Breast epithelium (tissue), 4 donors: ENCODE measurements at places on chromosomes 1 and 21.

GRCh38 chr1:108901106-108901505 is 24.3 kb downstream of the GPSM2 start:
- H3K27me3 ChIP-seq: no peaks in the 10 kb centered on the region
- H3K27ac ChIP-seq: no peak overlapping the region
- H3K4me3 ChIP-seq: no peak overlapping the region
- no peaks in the 10 kb centered on the region for H3K36me3 ChIP-seq

DNA sequence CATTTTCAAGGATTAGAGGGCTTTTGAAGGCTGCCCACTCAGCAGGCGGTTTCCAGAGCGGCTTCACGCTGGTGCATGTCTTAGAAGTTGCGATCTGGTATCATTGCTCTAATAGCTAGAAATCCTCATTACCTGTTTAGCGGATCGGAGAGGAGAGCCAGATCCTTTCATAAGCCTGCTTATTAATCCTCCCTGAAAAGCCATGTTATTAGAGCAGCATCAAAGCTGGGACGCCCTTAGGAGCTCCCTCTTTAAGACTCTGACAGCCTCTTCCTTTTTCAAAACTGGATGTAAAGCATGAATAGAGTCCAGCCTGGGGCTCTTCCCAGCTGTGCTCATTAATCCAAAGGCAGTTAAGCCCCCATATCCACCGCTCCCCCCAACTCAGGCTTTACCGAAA is 13.9 kb upstream of the CTSE start:
- no peaks in the 10 kb centered on the region for H3K4me1 ChIP-seq
- no peaks in the 10 kb centered on the region for H3K27me3 ChIP-seq
- no peak overlapping the region for H3K4me3 ChIP-seq
- DNase-seq: no peak
- no peaks in the 10 kb centered on the region for H3K36me3 ChIP-seq

DNA sequence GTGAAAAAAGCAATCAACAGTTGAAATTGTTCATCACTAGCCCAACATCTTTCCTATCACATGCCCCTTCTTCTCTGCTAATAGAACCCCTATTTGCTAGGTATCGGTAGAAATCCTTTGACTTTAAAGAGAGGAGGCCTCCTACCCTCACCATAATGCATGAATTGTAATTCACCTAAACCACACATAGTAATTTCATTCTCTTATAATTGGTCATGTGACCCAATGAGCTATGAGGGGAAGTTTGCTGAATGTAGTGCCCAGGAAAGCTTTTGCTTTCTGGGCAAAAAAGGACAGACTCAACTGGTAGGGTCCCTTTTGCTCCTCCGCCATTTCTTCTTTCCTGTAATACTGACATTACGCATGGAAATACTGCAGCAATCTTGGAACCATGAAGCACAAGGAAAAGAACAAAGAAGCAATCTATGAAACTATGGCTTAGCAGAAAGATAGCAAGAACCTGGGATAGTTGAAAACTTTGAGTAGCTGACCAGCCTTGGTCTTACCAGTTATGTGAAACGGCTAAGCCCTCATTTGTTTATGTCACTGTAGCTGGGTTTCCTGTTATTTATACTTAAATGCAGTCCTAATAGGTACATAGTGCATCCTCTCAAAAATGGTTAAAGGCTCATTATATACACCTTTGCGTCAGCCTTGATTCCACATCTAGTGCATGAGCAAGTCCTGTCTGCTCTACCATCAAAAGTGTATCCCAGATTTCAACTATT is 10.2 kb upstream of the CHI3L2 start:
- no peaks in the 10 kb centered on the region for H3K27me3 ChIP-seq
- no peak overlapping the region for H3K27ac ChIP-seq
- H3K4me1 ChIP-seq: no peaks in the 10 kb centered on the region
- no peak for DNase-seq

DNA sequence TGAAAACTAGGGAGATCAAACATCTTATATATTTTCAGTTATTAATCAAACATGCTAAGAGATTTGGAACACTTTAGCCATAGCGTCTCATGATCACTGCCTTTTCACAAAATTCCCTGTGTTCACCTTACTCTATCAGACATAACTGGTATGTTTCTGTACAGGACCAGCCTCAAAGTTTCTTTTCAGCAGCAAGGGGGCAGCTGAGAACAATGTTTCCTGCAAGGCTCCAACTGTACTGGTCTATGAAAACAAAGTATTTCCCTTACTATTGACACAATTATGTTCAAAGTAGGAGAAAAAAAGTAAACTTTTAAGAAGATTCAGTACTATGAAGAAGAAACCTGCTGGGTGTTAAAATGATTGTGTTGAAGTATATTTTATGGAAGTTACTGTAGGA is 98.5 kb downstream of the ATF6 start:
- no peaks in the 10 kb centered on the region for H3K27me3 ChIP-seq
- no peak overlapping the region for H3K27ac ChIP-seq
- no peak for DNase-seq
- H3K4me1 ChIP-seq: no peaks in the 10 kb centered on the region
- H3K4me3 ChIP-seq: no peak overlapping the region

- DNase-seq: no peak
- no peaks in the 10 kb centered on the region for H3K4me1 ChIP-seq
- H3K27me3 ChIP-seq: no peaks in the 10 kb centered on the region
- no peak overlapping the region for H3K27ac ChIP-seq
- H3K4me3 ChIP-seq: no peak overlapping the region
Measured at GRCh38 chr1:228185641-228185965, 20.0 kb downstream of the IBA57 start.

- DNase-seq: no peak
- H3K4me1 ChIP-seq: no peaks in the 10 kb centered on the region
- no peak overlapping the region for H3K4me3 ChIP-seq
- no peak overlapping the region for H3K27ac ChIP-seq
- no peaks in the 10 kb centered on the region for H3K36me3 ChIP-seq
Measured at GRCh38 chr1:29280409-29281131, 44.2 kb downstream of the PTPRU start.

GRCh38 chr1:247212012-247212411 is 40.2 kb upstream of the ZNF124 start:
- H3K4me3 ChIP-seq: no peak overlapping the region
- no peak overlapping the region for H3K27ac ChIP-seq
- H3K27me3 ChIP-seq: no peaks in the 10 kb centered on the region

DNA sequence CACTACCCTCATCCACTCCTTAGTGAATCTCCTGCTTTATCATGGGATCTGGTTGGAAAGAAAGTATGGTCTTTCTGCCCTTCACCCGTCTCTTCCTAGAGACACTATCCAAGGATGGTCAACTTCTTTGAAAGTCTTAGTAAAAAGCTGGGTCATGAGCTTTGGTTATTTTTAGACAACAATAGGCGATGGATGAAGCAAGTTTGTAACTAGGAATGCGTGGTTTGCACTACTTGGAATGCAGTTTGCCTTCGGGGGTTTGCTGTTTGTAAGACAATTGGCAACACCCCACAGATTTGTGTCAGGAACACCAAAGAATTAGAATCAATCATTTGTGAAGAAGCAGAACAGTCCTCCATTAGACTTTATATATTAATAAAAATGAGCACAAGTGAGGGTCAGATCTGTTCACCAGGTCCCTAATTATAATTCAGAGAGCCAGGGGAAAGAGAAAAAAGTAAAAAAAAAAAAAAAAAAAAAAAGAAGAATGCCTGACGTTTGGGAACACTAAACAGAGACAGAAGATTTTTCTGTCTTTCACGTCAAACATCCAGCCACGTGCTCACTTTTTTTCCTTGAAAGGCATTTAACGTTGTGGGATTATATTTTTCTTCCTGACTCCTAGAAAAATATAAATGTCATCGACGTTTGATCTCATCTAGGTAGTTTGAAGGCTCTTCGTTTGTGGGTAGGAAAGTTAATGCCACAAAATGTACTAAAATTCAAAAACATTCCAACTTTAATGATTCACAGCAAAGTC is 60.7 kb upstream of the BTG3 start:
- DNase-seq: no peak
- no peaks in the 10 kb centered on the region for H3K27me3 ChIP-seq
- H3K4me3 ChIP-seq: no peak overlapping the region
- H3K36me3 ChIP-seq: no peaks in the 10 kb centered on the region

DNA sequence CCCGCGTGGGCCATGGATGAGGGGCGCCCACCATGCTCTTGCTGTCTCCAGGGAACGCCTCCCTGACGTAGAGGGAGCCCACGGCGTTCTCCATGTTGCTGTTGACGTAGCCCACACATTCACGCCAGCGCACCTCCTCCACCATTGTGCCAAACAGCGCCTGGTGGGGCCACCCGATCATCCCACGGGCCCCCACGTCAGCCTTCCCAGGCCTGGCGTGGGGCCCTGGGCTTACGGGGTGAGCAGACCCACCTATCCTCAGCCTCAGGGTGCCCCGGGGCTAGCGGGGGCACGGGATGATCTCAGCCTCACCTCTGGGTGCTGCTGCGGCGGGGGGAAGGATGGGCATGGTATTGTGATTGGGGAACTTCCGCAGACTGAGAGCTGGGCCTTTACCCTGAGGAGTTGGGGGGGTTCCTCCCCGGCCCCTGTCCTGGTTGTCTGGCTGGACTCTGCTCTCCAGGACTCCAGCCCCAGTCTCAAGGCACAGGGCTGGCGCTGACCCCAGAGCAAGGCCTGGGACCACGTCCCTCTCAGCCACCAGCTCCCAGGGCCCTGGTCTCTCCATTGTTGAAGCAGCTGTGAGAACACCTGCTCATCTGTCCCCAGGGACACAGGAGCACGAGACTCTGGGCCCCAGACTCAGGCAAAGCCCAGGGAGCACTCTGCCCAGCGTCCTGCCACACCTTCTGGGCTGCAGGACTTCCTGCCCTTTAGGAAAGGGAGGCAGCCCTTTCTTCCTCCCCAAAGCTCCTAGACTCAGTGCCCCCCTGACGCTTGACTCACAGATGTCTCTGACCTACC is 10.2 kb downstream of the PRXL2B start:
- no peak overlapping the region for H3K27ac ChIP-seq
- no peaks in the 10 kb centered on the region for H3K4me1 ChIP-seq
- DNase-seq: no peak
- no peaks in the 10 kb centered on the region for H3K36me3 ChIP-seq
- no peaks in the 10 kb centered on the region for H3K27me3 ChIP-seq

GRCh38 chr1:32012709-32013385 is 821 bp upstream of the KHDRBS1 start:
- no peaks in the 10 kb centered on the region for H3K36me3 ChIP-seq
- no peak for DNase-seq
- no peaks in the 10 kb centered on the region for H3K27me3 ChIP-seq

GRCh38 chr1:113758631-113759332 is 504 bp downstream of the PHTF1 start:
- H3K4me3 ChIP-seq: peak overlapping the region; percentile 92
- no peaks in the 10 kb centered on the region for H3K36me3 ChIP-seq
- H3K27me3 ChIP-seq: no peaks in the 10 kb centered on the region
- no peak for DNase-seq
- peak overlapping the region; percentile 91 for H3K27ac ChIP-seq

DNA sequence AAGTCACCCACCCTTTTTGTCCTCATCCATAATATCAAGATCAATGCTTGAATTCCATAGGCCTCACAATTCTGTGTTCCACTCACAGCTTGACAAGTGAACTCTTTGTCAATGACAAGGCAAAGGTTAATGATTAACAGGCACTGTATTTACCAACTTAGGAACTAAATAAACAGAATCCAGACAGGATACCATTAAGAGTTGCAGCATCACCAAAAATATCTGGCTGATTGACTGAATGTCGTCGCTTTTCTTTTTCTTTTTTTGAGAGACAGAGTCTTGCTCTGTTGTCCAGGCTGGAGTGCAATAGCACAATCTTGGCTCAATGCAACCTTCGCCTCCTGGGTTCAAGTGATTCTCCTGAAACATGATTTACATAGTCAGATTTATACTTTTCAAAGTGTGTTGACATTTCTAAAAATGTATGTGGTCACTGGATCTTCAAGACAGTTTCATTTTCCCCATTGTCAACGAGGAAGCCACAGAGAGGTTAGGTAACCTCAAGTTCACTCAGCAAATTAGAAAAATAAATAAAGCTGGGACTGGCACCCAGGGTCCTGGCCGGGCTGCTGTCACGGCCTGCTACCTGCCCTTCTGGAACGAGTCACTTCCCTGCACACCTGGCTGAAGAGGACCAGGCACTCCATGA is 81.0 kb downstream of the PDE9A start:
- no peaks in the 10 kb centered on the region for H3K4me1 ChIP-seq
- DNase-seq: peak; percentile 7
- no peaks in the 10 kb centered on the region for H3K27me3 ChIP-seq
- no peak overlapping the region for H3K4me3 ChIP-seq
- H3K36me3 ChIP-seq: no peaks in the 10 kb centered on the region
- no peak overlapping the region for H3K27ac ChIP-seq

DNA sequence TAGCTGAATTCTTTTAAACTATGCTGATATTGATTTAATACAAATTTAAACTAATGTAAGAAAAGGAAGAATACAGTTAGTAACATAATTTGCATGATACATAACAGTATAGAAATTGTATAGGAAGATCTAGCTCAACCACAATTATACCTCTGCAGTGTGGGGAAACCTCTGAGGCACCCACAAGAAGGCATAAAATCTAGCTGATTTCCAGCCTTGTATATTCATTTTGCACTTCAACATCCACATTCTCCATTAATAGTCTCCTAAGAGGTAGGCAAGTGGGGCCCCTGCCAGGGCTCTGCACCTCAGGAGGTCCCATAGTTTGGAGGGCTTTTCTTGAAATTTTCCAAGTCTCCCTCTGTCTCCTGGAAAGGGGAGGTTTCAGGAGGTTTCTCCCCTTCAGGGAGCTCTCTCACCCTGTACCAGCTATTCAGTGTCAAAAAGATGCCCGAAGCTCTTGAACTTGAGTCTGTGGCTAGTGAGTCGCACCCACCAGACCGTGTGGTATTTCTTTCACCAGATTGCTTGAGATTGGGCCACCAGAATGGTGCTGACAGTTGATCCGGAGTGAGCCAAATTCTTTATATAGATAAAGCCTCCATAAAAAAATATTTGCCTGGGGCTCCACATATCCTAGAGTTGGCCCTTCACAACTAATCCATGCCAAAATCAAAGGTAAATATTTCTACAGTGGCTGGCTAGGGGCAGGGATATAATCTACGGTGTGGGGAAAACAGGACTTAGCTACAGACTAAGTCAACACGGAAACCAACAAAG is 108.2 kb downstream of the TIAM1 start:
- no peak overlapping the region for H3K4me3 ChIP-seq
- DNase-seq: no peak
- H3K36me3 ChIP-seq: no peaks in the 10 kb centered on the region
- H3K4me1 ChIP-seq: no peaks in the 10 kb centered on the region
- H3K27me3 ChIP-seq: no peaks in the 10 kb centered on the region
- H3K27ac ChIP-seq: no peak overlapping the region

GRCh38 chr1:31674626-31675025 is 29.2 kb downstream of the COL16A1 start:
- no peaks in the 10 kb centered on the region for H3K27me3 ChIP-seq
- no peak overlapping the region for H3K27ac ChIP-seq
- no peaks in the 10 kb centered on the region for H3K36me3 ChIP-seq
- H3K4me3 ChIP-seq: no peak overlapping the region

- no peak overlapping the region for H3K27ac ChIP-seq
- no peak for DNase-seq
- H3K4me1 ChIP-seq: no peaks in the 10 kb centered on the region
- H3K36me3 ChIP-seq: no peaks in the 10 kb centered on the region
Measured at GRCh38 chr1:216710055-216710454, 13.2 kb downstream of the ESRRG start.
